Left renal pelvis (tissue), 4 donors: ENCODE measurements at places on chromosomes 3 and 15.

DNA sequence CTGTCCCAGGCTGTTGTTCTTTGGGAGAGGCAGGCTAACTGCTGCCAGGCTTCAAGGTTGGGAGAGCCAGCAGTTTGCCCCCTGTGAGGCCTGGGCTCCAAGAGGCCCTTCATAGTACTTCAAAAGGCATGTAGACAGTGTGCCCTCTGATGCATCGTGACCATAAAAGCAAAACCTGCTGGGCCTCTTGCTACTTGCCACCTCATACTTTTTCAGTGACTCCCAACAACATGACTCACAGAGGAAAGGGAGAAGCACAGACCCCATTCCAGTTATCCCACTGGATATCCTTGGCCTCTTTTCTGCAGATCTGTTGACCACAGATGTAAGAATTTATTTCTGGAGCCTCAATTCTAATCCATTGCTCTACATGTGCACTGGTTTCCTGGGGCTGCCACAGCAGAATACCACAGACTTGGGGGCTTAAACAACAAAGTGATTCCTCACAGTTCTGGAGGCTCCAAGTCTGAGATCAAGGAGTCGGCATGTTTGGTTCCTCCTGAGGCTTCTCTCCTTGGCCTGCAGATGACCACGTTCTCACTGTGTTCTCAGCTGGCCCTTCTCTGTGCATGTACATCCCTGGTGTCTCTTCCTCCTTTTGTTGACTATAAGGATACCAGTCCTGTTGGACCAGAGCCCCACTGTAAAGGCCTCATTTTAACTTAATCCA, 8.9 kb upstream of the NSMCE3 start:
- DNase-seq = no peak

DNA sequence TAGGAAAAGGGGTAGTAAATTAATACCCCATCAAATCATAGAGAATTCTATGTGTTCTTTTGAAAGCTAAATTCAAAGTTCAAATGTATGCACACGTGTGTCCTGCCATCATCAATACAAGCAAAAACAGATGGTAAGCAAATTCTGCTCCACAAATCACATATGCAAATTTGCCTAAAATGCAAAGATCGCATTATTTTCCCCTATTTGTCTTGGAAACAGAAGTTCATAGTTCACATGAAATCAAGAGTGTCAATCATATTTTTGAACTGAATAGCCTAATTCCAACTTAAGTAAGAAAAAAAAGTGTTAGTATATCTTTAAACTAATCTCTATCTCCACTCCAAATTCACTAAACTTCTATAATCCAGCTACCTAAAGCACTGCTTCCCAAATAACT, 8.5 kb downstream of the ADAM10 start:
- no peak for DNase-seq

- no peak for DNase-seq
Measured at GRCh38 chr3:112670824-112671223, 29.9 kb upstream of the CCDC80 start.

DNA sequence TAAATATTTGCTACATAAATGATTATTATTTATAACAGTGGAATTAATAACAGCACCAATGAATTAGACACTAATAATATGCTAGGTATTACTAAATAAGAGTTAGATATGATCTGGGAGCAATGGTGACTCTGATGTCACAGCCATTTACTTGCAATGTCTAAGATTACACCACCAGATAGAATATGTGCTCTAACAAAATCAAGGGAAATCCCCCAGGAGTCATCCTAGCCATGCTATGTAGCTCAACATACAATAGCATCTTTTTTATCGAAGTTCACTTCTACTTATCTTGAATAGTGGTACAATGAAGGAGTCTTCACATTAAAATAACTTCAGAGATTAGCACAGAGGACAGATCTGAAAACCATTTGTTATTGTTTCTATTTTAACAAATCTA, 154.0 kb downstream of the FMN1 start:
- DNase-seq = no peak
